ENCODE measurements at places on chromosomes 3 and 15.

DNA sequence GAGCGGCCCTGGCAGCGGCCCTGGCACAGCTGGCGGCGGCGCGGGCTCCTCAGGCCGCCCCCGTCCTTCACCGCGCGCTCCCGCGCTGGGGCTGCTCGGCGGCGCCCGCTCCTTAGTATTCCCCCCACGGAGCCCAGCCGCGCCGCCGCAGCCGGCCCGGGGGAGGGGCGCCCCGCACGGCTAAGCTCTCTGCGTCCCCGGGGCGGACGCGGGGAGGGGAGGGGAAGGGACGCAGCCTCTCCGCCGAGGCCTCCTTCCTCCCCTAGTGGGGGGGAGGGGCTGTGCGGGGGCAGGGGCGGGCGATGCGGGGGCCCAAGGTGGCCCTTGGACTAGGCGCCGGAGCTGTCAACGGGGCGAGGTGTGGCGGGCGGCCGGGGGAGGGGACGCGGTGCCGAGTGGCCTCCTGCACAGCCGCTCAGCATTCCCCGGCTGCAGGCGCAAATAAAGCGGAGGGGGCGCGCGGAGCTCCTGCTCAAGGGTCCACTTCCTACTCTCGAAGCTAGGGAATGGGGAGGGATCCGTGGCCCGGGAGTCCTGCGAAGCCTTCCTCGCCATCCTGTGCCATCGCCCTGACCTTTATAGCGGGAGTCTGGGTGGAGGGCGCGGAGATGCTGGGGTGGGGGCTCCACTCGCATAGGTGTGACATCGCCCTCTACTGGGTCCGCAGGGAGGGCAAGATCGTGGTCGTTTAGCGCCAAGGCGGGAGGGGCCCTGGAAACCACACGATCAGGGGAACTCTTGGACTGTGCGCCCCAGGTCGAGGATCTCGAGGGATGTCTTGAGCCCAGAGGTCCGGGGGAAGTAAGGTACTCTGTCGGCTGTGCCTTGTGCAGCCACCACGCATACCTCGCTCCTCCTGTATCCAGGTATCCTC lies 22.2 kb downstream of the EPHB3 start:
- DNase-seq, result peak; percentile 54

DNA sequence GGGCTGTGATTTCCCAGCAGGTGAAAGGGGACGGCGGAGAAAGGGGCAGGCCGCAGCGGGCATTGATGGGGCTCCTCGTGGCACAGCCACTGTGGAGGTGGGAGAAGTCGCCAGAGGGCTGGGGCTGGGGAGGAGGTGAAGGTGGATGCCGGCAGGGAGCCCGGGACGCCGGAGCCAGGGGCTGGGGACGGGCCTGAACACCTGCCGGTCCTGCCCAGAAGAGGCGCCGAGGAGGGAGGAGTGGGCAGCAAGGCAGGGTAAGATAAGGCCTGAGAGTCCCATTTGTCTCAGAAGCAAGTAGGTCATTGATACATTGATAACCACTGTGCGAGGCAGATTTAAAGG lies 571 bp upstream of the RARRES1 start:
- no peak for DNase-seq

- no peak for DNase-seq
These were observed 378.1 kb downstream of the LRTM1 start for GRCh38 chr3:54549607-54550220.

DNA sequence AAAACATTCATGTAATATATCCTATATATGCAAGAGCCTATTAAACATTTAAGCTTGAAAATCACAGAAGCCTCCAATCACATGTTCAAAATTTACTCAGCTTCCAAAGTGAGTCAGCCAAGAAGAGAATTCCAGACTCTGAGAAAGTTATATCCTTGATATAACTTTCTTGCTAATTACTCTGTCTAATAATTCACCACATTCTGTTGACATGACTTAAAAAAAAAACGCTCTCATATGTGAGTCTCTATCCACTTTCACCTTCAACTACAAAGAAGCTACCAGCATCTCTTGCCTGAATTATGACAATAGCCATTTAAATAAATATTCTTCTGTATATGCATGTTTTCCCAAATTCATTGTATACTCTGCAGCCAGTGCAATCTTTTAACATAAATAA lies 1116.3 kb upstream of the CADM2 start:
- DNase-seq, result no peak

- no peak for DNase-seq
These were observed 51.4 kb downstream of the SLC30A4 start for GRCh38 chr15:45471151-45471550.

GRCh38 chr15:62649793-62650420 lies 392.6 kb upstream of the TPM1 start:
- DNase-seq, result no peak

DNA sequence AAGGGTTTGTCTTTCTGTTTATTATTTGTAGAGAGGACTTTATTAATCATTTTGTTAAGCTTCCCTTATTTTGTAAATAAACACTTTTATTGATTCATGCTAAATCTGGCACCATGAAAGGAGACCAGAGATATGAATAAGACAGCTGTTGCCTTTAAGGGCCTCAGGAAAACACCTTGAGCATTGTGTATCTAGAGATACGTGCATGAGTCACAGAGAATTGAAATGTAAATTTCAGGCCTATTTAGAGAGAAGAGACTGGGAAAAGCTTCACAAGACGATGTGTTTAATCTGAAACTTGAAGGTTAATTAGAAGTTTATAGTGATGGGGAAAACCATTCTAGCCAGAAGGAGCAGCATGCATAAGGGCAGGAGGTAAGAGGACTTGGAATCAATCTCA lies 28.6 kb upstream of the UTS2B start:
- no peak for DNase-seq

- DNase-seq, result no peak
These were observed 626.8 kb downstream of the GRM7 start for GRCh38 chr3:7487763-7488162.

DNA sequence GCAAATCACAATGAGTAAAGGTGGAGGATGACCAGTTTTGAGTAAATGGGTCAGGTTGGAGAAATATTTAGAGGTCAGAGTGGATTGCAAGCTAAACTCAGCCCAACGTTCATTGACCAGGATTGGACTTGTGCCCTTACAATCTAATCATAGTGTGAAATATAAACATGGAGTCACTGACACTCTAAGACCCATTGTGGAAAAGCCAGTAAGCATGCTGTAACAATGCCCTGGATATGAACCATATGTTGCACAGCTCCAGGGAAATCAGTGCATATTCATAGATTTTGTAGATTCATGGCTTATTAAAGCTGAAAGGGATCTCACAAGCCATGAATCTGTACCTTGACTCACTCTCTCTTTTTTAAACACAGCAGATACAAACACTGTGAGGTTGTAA lies 660.2 kb upstream of the LMCD1 start:
- DNase-seq, result no peak

GRCh38 chr3:12653747-12654146 lies 10.2 kb downstream of the RAF1 start:
- DNase-seq, result no peak

DNA sequence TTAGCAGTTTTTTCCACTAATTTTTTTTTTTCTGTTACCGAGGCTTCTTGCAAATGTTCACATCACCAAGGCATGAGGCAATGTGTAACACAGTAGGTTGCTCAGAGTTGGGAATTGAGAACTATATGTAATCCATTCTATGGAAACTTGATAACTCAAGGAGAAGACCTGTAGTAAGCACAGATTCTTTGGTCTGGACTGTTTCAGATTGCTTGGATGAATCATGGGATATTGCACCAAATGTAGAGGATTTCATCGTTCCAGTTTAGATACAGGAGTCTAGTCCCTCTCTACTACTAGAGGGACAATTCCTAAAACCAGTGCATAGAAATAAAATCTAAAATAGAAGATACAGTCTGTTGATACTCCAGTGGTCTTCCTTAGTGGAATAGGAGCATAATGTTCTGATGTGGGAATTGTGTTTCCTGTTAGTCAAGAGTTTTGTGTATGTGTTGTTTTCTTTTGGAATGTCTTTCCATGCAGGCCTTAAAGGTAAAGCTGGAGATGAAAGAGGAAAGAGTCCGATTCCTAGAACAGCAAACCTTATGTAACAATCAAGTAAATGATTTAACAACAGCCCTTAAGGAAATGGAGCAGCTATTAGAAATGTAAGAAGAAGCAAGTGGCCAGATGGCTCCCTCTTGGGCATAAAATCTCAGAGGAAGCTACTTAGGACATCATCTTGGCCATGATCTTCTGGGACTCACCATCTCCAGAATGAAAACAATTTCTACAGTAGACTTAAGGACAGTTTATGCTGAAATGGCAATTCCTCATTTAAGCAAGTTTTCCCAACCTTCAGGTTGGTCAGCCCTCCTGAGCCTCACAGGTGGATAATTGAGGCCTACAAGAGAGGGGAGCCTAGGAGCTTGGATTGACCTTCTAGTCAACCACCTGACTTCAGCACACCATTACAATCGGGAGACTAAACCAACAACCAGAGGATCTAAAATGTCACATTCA lies 10.7 kb downstream of the KNSTRN start:
- no peak for DNase-seq

GRCh38 chr15:68666120-68666811 lies 87.5 kb downstream of the CORO2B start:
- peak; percentile 75 for DNase-seq

- DNase-seq, result no peak
These were observed 13.2 kb downstream of the PFKFB4 start for GRCh38 chr3:48543271-48543866.

- no peak for DNase-seq
These were observed 25.2 kb downstream of the EOMES start for GRCh38 chr3:27696906-27697305.

DNA sequence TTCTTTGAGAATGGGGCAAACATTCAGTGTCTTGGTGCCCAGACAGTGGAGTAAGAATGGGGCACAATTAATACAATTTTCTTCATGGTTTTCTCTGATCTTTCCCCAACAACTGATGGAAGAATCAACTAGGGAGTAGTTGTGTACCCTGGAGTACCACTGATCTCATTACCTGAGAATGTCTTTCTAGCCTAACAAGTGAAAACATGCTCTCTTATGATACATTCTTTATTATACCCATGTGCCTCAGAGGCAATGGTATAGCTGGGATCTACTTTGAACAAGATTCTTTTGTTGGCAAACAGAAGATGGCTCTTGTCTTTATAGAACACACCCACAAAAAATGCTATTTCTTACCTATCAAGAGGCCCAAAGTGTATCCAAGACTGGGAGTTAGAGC lies 250.6 kb upstream of the CMC1 start:
- DNase-seq, result no peak

GRCh38 chr15:33150431-33150941 lies 44.0 kb downstream of the FMN1 start:
- DNase-seq, result no peak

- DNase-seq, result no peak
These were observed 63.3 kb upstream of the KCNMB2 start for GRCh38 chr3:178472941-178473340.

- no peak for DNase-seq
These were observed 56.7 kb upstream of the ATP13A3 start for GRCh38 chr3:194543550-194543949.

GRCh38 chr3:158221426-158221825 lies 111.5 kb downstream of the RSRC1 start:
- DNase-seq, result no peak

DNA sequence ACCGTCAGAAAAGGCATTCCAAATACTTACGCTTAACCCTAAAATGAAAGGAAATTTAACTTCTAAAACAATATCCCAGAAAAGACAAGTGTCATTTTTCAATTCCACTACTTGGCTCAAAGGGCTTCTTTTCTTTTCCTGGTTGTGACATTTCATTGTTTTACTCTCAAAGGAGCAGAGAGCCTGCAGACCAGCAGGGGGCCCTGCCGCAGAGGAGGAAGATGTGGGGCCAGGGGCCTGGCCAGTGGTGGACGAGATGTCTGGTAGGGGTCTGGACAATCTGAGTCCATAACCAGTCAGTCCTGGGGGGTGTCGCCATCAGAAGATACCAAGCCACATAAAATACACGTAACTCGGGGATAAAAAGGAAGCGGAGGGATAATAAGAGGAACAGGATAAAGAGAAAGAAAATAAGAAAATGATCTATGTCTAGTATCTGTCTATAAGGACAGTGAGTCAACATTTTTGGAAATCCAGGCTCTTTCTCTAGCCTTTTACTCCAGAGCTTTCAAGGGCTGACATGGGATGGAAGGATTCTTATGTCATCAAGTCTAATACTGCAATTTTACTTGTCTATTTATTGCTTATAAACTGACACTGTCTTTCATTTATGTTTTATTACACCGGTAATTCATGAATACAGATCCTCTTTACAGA lies 54.2 kb upstream of the ARHGEF3 start:
- DNase-seq, result no peak

DNA sequence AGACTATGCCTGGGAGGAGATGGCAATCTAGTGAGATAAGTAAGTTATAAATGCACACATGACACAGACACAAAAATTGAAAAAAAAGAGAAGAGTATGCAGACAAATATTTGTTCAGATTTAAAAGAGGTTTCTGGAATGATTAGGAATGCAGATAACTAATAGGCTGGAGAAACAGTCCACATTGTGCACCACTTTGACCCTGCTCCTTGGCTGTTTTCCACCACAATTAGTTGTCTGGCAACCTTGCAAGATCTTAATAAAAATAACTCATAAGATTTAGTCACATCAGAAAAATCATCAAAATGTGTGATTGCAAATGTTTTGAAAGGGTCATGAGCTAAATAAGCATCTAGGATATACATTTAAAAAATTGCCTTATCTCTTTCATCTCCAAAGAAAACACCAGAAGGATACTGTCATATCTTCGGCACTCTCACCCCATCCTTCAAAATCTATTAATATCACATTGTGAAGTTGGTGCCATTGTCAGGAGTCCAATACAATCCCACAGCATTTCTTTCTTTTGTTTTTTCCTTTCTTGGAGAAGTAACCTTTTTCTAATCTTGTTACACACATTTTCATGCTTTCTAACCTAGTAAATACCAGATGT lies 153.7 kb upstream of the KCNMB2 start:
- no peak for DNase-seq

GRCh38 chr3:153399636-153400035 lies 237.6 kb downstream of the RAP2B start:
- no peak for DNase-seq

GRCh38 chr15:47614360-47615011 lies 102.8 kb upstream of the SEMA6D start:
- no peak for DNase-seq

GRCh38 chr3:150174179-150174578 lies 203.5 kb upstream of the PFN2 start:
- DNase-seq, result no peak

DNA sequence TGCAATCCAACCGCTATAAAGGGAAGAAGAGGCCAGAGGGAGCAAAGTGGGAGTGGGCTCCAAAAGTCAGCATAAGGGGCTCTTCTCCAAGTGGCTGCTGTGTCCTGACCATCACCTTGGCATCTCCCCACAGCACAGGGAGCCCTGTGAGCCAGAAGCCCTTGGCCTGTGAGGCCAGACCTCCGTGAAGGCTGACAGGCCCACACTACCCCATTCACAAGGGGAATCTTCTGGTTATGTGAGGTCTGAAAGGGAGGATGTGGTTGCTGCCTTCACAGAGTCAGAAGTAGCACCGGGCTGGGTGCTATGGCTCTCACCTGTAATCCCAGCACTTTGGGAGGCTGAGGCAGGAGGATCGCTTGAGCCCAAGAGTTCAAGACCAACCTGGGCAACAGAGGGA lies 2.6 kb upstream of the ULK3 start:
- no peak for DNase-seq

GRCh38 chr15:89781891-89782618 lies 5.9 kb downstream of the MESP2 start:
- no peak for DNase-seq

GRCh38 chr15:41161336-41161735 lies 45.3 kb upstream of the INO80 start:
- DNase-seq, result no peak
